ENCODE measurements at places on chromosomes 5 and 9.

GRCh38 chr5:122738088-122738487 lies 36.8 kb upstream of the SNX2 start:
- no peak for DNase-seq

GRCh38 chr5:164578911-164579310 lies 1073.5 kb downstream of the MAT2B start:
- DNase-seq: no peak

- no peak for DNase-seq
Measured at GRCh38 chr9:115194216-115194615, 76.3 kb upstream of the TNC start.

DNA sequence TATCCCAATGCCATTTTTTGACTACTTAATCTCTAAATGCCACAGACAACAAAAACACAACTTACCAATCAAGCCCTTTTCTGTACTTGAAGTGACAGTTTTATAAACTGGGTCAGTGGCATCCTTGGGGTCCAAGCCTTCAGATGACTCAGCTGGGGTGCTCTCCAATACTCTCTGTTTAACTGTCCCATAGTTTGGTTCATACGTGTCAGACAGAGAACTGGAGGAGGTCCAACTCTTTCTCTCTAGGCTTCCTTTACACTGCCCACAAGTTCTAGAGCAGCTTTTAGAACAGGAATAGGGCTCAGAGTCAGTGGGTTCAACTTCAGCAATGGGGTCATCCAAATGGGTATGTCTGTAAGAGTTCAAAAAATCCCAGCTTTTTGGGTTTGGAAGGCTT lies 166.9 kb downstream of the CDC42SE2 start:
- no peak for DNase-seq
